Activated T-cell treated with anti-CD3 and anti-CD28 coated beads for 48 hours (primary cell): ENCODE measurements at places on chromosomes 11 and 22.

- no peak for DNase-seq
Observed at GRCh38 chr11:111347723-111348115, 31.4 kb downstream of the POU2AF1 start.

DNA sequence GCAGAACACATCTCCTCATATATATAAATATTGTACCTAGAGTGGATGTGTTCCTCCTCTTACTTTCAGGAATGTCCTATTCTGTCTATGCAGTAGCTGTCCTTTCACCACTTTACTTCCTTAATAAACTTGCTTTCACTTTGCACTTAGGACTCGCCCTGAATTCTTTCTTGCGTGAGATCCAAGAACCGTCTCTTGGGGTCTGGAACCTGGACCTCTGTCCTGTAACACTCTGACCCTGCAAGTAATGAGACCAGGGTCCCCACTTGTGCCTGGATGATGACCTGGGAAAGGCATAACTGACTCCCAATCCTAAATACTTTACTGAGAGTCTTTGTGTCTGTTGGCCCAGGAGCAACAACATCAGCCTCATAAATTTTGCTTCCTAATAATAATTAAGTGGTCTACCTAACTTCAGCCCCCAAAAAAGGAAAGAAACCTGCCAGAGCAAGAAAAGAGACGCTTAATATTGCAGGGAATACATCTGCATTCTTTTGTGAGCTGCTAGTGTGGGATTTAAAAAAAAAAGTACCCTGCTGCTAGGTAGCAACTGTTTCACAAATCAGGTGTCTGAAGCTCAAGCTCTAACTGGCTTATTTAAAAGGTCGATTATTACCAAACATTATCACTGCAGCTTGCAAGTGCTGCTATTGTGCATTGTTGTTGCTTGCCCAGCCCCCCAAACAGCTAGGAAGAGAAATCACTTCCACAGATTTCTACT, 69.3 kb downstream of the FAM168A start:
- DNase-seq = no peak

GRCh38 chr11:94400839-94401772, at the start of gene GPR83:
GPR83 (minus strand) TSS chr11:94401419; CDS start chr11:94401247, 172 bp downstream.
- DNase-seq = no peak

GRCh38 chr22:43266076-43266475, 77.1 kb downstream of the SCUBE1 start:
- DNase-seq = no peak

GRCh38 chr11:130829920-130830511, 86.3 kb downstream of the SNX19 start:
- no peak for DNase-seq

DNA sequence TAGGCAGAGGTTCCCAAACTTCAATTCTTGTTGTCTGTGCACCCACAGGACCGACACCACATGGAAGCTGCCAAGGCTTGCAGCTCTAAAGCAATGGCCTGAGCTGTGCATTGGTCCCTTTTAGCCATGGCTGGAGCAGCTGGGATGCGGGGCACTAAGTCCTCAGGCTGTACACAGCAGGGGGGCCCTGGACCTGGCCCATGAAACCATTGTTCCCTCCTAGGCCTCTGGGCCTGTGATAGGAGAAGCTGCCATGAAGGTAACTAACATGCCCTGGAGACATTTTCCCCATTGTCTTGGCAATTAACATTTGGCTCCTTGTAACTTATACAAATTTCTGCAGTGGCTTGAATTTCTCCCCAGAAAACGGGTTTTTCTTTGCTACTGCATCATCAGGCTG, 43.6 kb upstream of the SLC6A5 start:
- DNase-seq = no peak

DNA sequence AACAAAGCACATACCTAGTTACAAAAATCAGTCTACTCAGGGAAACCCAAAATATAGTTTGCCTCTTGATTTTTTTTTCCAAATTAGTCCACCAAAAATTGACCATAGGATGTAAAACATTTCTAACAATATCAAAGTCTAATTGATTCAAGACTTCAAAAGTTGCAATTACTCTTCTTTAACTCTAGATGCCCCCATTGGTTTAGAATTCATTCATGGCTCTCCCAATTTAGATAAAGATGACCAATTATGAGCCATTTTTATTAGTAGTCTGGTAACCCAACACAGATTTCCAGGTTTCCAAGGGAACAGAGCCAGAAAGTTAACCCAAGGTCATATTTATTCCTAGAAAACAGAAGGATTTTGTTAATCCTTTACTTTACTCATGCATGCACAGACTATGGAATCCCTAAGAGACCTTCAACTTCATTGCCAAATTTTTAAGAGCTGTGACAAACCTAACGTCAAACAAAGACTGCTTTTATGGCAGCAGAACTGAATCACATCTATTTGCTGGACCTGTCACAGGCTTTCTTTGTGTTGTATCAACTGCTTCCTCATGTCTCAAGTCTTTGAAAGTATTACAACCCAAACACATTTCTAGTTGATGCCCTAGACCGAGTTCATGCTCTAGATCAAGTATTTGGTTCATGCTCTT, 55.3 kb downstream of the C22orf42 start:
- DNase-seq = no peak

DNA sequence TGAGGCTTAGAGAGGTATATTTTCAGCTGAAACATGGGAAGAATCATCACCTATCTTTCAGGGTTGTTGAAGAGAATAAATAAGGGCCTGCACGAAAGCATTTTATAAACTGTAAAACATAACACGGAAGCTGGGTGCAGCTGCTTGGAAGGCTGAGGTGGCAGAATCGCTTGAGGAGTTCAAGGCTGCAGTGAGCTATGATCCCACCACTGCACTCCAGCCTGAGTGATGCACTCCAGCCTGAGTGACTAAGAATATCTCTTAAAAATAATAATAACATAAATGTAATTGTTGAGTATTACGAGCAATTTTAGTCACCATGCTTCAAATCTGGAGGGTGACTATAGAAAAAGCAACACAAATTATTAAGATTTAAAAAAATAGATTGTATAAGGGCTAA, 16.3 kb downstream of the RBFOX2 start:
- no peak for DNase-seq

GRCh38 chr11:112195951-112196351, 20.6 kb downstream of the BCO2 start:
- DNase-seq = no peak

DNA sequence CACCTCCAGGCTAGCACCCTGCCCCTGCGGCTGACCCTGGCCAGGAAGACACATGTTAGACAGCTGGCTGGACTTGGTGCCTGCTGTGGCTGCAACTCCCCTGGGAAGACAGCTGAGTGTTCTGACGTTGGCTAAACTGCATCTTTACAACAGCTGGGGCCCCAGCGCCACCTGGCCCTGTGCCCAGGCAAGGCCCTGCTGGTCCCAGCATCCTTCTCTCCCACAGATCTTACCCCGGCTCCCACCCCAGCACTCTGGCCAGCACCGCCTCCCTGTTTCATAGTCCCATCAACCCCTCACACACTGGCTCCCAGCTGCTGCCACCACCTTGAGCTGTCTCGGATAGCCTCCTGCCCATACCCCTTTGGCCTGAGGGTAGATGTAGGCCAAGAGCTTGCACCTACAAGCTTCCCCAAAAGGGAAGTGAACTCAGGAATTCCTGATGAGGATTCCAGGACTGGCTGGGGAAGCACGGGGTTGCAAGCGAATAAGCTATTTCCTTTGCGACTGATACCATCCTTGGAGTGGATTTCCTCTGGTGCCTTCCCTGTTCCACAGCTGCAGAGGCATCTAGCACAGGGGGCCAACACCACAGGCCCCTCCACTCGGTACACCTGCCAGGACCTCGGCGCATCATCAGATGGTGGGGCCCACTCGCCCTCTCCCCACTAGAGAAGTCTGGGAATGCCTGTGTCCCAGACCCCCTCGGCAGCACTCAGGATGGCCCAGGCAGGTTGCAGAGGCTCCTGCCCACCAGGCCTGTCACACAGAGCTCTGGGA, 28.5 kb downstream of the RSPH14 start:
- no peak for DNase-seq

GRCh38 chr11:19276859-19277808, 36.4 kb upstream of the E2F8 start:
- DNase-seq = no peak

DNA sequence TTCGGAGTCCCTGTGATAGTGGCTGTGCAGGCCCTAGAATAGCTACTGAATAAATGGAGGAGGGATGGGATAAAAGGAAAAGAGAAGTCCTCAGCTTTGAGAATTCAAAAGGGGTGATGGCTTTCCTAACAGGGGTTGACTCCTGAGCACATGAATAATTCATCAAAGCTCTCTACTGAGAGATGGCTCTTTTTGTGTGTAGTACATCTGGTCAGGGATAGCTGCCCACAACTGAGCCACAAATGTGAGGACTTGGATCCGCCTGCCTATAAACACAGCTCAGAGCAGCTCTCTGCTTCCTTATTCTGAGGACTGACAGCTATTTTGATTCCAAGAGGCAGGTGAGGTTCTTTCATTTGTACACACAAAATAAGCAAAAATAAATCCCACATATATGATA, 82.3 kb downstream of the USP35 start:
- no peak for DNase-seq

DNA sequence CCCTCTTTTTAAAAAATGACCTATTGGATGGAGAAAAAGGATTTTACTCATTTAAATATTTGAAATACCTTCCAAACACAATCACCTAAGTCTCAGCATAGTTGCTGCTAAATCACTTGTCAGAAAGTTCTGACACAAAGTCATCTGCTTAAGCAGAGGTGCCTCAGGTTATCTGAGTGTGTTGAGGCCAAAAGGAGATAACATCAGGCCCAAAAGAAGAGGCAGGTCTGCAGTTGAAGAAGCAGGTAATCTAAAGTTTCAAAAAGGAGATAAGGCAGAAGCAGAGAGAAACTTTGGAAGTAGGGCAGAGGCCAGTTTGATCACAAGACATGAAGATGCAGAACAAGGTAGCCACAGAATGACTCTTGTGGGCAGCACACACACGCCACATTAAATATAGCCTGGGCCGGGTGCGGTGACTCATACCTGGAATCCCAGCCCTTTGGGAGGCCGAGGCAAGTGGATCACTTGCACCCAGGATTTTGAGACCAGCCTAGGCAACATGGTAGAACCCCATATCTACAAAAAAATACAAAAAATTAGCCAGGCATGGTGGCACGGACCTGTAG, 175.7 kb upstream of the API5 start:
- no peak for DNase-seq
